KBM-7 (cell line): ENCODE measurements at places on chromosomes 16 and 17.
A peak's percentile ranks its signal among the peaks of the same experiment; 100 is the strongest.

GRCh38 chr17:15409721-15410250, 57.6 kb downstream of the CDRT4 start:
- no peak for DNase-seq

DNA sequence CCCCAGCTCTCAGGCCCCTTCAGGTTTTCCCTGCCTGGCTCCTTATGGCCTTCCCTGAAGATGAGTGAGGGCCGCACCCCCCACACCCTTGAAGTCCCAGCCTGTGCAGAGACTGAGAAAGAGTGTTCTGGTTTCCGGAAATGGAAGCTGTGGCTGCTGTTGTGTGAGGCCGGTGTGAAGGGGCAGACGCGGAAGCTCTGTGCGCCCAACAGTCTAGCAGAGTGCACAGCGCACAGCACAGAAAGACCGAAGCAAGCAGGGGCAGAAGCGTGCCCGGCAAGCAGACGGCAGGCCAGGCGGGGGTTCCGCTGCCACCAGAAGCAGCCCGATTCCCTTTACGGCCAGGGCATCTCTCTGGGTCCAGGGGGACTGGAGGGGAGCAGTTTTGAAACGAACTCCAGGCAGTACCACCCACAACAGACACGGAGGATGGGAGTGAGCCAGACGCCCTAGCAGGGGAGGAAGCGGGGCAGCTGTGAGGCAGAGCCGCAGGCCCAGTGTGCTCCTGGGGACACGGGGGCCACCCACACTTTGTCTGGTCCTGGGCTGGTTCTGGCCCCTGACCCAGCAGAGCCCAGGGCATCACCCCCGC, 16.7 kb downstream of the TPSG1 start:
- no peak for DNase-seq

- DNase-seq = peak; percentile 85
These were observed at the start of gene CORO6 for GRCh38 chr17:29622337-29623282. Gene CORO6, minus strand, starts transcription at chr17:29622912. Its CDS starts 1,491 bp downstream, at chr17:29621421.

GRCh38 chr16:14057878-14058382, 13.2 kb upstream of the MRTFB start:
- no peak for DNase-seq

- no peak for DNase-seq
These were observed 829 bp downstream of the DHRS7B start for GRCh38 chr17:21127509-21128077.

DNA sequence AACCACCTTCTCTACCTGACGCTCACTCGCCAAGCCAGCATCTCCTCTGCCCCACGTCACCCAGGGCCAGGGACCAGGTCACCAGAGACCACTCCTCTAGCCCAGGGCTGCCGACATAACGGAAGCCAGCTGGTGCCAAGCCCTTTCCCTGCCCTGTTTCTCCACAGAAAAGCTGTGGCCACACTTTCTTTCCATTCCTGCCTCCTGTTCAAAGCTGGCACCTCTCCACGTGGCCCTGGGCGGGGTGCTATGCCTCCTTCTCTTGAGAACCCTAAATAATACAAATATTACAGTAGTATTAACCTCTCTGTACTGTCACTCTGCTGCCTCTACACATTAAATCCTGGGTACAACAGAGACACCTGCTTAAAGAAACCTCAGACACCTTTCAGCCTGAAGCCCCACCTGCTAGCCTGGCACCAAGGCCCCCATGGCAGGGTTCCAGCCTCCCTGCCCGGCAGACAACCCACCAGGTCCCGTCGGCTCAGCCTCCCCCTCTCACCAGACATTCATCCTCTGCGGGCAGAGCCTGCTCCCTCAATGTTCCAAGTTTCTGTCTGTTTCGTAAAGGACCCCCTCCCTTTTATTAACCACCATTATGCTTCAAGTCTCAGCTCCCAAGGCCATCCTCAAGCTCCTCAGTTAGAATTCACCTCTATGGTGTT, 62.3 kb downstream of the TIMM22 start:
- no peak for DNase-seq

GRCh38 chr17:82447876-82448275, 2.7 kb downstream of the CYBC1 start:
- no peak for DNase-seq

DNA sequence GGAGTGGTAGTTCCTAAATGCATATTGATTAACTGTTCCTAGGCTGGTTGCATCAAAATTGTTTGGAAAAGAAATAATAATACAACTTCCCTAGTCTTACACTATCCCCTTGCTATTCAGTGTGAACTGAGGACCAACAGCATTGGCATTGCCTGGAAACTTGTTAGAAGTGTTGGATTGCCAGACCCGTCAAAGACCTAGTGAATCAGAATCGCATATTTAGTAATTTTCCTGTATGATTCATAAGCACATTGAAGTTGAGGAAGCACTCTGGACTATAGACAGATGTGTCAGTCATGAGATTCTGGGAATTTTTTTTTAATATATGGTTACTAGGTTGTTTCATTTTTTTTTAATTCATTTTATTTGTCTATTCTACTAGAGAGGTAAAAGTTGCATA, 34.7 kb upstream of the KCNJ16 start:
- DNase-seq = no peak

GRCh38 chr16:58629733-58630640, at the start of gene CNOT1:
Gene CNOT1, minus strand, starts transcription at chr16:58629826. Its CDS starts 30,489 bp downstream, at chr16:58599337.
- DNase-seq = peak; percentile 100
